Endothelial cell of umbilical vein (primary cell): ENCODE measurements at places on chromosomes 13 and 19.

DNA sequence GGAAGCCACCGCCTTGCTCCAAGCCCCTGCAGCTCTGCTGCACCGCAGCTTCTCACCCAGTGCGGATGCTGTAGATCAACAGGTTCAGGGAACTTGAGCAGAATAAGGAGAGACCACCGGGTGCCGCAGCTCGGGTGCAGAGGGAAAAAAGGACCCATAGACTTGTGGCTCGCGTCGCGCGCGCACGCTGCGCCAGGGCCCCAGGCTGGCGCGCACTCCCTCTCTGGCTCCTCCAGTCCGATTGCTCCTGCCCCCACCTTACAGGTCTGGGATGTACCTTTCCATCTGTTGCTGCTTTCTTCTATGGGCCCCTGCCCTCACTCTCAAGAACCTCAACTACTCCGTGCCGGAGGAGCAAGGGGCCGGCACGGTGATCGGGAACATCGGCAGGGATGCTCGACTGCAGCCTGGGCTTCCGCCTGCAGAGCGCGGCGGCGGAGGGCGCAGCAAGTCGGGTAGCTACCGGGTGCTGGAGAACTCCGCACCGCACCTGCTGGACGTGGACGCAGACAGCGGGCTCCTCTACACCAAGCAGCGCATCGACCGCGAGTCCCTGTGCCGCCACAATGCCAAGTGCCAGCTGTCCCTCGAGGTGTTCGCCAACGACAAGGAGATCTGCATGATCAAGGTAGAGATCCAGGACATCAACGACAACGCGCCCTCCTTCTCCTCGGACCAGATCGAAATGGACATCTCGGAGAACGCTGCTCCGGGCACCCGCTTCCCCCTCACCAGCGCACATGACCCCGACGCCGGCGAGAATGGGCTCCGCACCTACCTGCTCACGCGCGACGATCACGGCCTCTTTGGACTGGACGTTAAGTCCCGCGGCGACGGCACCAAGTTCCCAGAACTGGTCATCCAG lies 964 bp downstream of the PCDH17 start:
- no peaks in the 10 kb centered on the region for H3K36me3 ChIP-seq
- H3K4me1 ChIP-seq: peaks cover 31% of the 10 kb centered on the region

DNA sequence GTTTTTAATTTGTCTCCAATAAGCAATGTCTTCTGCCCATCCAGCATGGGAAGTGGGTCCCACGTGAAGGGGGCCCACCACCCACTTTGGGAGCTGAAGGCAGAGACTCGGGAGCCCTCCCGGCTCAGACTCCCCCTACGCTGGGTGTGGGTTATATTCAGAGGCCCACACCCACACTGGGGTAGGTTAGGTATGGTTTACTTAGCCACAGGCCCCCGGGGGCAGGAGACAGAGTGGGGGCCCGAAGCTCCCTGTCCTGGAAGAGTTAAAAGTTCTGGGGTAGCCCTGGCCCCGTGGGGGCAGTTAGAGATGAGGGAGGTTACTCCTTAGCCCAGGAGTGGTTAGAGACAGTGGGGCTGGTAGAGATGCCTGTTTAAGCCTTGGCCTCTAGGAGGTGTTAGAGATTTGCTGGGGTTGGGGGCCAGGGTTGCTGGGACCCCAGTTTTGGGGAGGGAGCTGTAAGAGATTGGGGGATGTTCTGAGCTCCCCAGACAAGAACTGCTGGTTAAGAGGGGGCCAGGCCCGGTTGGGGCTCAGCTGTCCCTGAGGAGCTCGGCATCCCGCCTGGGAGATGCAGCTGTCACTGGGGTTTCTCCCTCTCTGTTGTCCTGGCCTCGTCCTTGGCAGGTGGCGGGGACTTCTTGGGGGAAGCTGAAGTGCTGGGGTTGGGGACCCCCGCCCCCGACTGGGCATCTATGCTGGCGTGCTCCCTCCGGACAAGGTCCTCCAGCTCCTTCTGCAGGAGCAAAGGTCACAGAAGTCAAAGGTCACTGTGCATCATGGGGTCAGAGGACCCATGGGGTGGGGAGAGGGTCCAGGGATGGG lies 712 bp upstream of the RINL start:
- H3K27me3 ChIP-seq: no peaks in the 10 kb centered on the region
- no peak overlapping the region for H3K4me3 ChIP-seq
- no peak for DNase-seq
- peaks cover 9% of the 10 kb centered on the region for H3K36me3 ChIP-seq
- H3K27ac ChIP-seq: peak overlapping the region; percentile 28

- no peaks in the 10 kb centered on the region for H3K36me3 ChIP-seq
- H3K27me3 ChIP-seq: no peaks in the 10 kb centered on the region
- H3K4me1 ChIP-seq: peaks cover 4% of the 10 kb centered on the region
- H3K27ac ChIP-seq: no peak overlapping the region
Observed at GRCh38 chr13:94646904-94647303, 45.2 kb downstream of the GPR180 start.

GRCh38 chr13:29359181-29359580 lies 236.3 kb downstream of the SLC7A1 start:
- H3K4me3 ChIP-seq: no peak overlapping the region
- H3K27me3 ChIP-seq: peaks cover 2% of the 10 kb centered on the region
- H3K27ac ChIP-seq: no peak overlapping the region
- no peak for DNase-seq
- H3K36me3 ChIP-seq: no peaks in the 10 kb centered on the region

GRCh38 chr19:3576696-3577443 lies 4.1 kb downstream of the HMG20B start:
- peak; percentile 52 for DNase-seq
- H3K27ac ChIP-seq: no peak overlapping the region
- H3K36me3 ChIP-seq: peaks cover 3% of the 10 kb centered on the region
- H3K27me3 ChIP-seq: no peaks in the 10 kb centered on the region
- H3K4me1 ChIP-seq: peaks cover 21% of the 10 kb centered on the region

DNA sequence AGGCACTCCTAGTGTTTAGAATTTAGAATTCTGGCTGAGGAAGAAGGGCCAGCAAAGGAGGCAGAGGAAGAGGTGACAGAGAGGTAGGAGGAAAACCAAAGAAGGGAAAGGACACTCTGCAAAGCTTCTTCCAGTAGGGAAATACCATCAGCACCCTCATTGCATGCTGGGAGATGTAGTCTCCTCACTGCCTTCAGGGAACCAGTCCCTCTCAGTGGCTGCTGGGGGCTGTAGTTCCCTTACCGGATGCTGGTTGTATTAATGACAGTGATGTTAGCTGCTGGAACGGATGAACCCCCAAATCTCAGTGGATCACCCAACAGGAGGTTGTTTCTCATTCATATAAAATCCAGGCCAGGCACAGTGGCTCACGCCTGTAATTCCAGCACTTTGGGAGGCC lies 10.1 kb downstream of the GRIN2D start:
- DNase-seq: peak; percentile 61
- no peaks in the 10 kb centered on the region for H3K36me3 ChIP-seq
- no peak overlapping the region for H3K4me3 ChIP-seq
- H3K4me1 ChIP-seq: peaks cover 2% of the 10 kb centered on the region
- H3K27me3 ChIP-seq: no peaks in the 10 kb centered on the region

GRCh38 chr19:32869966-32870573 lies 503 bp upstream of the SLC7A9 start:
- no peak overlapping the region for H3K4me3 ChIP-seq
- no peak for DNase-seq
- no peaks in the 10 kb centered on the region for H3K36me3 ChIP-seq

DNA sequence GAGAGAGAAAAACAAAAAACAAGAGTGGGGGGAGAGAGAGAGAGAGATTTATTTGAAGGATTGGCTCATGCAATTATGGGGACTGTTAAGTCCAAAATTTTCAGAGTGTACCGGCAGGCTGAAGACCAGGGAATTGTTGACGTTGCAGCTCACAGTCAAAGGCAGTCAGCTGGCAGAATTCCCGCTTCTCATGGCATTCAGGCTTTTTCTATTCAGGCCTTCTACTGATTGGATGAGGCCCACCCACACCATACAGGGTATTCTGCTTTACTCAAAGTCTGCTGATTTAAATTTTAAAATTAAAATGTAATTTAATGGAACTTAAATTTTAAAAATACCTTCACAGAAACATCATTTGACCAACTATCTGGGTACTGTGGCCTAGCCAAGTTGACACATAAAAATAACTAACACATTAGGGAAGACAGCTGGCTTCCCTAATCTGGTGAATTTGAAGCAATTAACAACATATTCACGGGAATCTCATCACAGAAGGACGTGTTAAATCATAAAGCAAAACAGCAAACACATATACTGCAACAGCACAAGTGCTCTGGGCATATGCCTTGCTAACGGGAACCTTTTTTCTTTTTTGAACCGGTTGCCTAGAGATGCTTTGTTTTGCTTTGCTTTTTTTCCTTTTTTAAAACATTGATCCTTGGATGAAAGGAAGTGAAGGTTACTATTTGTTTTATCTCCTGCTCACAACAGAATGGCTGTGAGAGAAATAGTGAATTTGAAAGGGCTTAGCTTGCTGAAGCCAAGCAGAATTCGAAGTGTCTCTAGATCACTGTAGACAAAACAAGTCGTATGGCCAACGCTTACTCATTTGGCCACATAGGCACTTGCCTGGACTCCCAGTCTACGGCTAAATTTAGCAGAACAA lies 505.1 kb downstream of the IRS2 start:
- no peak for DNase-seq
- no peak overlapping the region for H3K4me3 ChIP-seq
- no peaks in the 10 kb centered on the region for H3K27me3 ChIP-seq
- no peaks in the 10 kb centered on the region for H3K4me1 ChIP-seq

GRCh38 chr19:9139609-9140158 lies 513 bp upstream of the ZNF317 start:
- peaks cover 11% of the 10 kb centered on the region for H3K4me1 ChIP-seq
- DNase-seq: peak; percentile 7
- H3K4me3 ChIP-seq: peak overlapping the region; percentile 95
- no peaks in the 10 kb centered on the region for H3K36me3 ChIP-seq
- no peaks in the 10 kb centered on the region for H3K27me3 ChIP-seq
- H3K27ac ChIP-seq: peak overlapping the region; percentile 87

DNA sequence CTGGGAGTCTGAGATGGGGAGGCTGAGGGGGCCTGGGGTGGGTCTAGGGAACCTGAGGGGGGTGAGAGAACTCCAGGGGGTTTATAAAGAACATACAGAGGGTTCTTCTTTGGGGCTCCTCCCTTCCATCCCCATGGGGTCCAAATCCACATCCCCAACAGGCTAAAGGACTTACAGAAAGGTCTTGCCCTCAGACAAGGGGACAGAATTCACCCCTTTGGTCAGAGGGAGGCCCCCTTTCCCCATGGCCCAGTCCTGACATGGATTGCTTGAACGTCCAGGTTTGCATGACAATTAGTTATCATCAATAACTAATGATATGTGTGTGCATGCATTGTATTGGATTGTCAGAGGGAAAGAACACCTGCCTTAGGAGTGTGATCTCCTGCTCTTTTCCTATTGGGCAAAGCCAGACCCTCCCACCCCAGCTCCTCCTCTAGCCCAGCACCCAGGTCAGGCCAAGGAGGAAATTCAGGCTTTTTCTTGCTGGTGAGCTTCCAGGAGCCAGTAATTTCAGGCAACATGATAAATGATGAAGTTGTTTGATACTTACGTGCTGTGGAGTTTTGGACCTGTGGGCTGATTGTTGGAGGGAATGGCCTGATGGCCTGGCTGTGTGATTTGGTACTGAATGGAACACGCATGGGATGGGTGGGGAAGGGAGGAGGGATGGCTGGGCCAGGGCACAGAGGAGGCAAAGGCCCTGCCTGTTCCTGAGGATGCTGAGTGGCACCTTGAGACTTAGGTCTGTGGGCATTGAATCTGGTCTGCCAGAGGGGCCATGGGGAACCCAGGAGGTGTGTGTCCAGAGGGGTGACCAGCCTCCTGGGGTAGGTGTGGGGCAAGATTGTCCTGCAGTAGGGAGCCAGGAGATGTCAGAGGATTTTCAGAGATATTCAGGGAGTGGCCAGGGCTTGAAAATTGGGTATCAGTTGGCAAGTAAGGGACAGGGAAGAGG lies 1.1 kb downstream of the KLHL26 start:
- H3K4me3 ChIP-seq: no peak overlapping the region
- H3K27ac ChIP-seq: no peak overlapping the region
- no peak for DNase-seq
- peaks cover 4% of the 10 kb centered on the region for H3K4me1 ChIP-seq
- H3K36me3 ChIP-seq: no peaks in the 10 kb centered on the region

GRCh38 chr13:54636231-54636630 lies 1607.6 kb downstream of the OLFM4 start:
- no peaks in the 10 kb centered on the region for H3K36me3 ChIP-seq
- H3K27me3 ChIP-seq: no peaks in the 10 kb centered on the region
- H3K27ac ChIP-seq: no peak overlapping the region
- DNase-seq: no peak

DNA sequence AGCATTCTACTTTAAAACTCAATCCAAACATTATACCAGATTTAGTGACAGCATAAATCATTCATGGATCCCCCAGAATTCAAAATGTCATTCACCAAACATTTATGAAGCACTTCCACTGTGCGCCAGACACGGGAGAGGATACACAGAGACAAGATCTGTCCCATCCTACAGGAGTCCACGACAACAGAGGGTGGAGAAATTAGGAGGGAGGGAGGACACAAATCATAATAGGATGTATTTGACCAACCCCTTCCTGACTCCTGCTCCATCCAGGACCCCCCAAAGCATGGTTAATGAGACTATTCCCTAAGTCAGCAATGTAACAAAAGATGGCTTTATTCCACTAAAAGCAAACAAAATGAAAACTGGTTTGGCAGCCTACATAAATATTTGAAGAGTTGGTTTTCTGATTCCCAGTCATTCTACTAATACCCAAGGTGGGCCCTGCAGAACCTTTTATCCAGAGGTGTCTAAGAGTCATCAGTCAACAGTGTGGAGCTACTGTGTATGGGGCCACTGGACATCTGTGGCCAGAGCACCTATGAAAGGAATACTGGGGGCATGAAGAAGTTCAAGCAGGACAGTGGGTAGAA lies 62.8 kb upstream of the DOCK9 start:
- no peaks in the 10 kb centered on the region for H3K36me3 ChIP-seq
- H3K4me1 ChIP-seq: no peaks in the 10 kb centered on the region
- no peak overlapping the region for H3K27ac ChIP-seq
- no peaks in the 10 kb centered on the region for H3K27me3 ChIP-seq
- DNase-seq: no peak
- no peak overlapping the region for H3K4me3 ChIP-seq

DNA sequence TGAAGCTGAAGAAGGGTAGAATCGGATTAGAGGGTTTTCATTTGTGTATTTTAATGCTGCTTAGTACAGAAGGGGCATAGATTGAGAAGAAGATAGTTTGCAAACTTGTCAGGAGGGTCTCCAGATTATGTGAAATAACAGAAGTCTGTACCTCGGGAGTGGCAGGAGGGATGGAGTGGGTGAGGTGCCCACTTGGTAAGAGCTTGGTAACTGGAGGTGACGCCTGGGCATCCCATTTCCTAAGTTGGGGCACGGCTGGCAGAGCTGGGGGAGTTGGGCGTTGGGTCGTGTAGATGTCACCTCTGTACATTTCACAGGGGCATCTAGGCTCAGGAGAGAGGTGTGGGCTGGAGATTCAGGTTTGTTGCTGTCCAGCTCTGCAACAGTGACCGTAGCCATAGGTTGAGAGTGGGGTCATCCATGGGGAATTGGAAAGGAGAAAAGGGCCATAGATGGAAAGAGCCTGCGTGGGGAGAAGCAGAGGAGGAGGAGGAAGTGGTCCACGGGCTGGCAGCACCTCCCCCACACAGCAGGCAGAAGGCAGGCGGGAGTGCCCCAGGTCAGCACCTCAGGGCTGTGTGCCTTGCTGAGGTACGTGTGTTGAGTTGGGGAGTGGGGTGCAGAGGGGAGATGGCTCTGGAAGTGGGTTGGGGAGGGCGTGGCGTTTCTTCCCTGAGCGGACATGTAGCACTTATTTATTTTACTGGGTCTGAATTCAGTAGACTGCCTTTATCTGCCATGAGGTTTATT lies 31.2 kb downstream of the MPHOSPH8 start:
- no peaks in the 10 kb centered on the region for H3K4me1 ChIP-seq
- DNase-seq: no peak
- H3K27ac ChIP-seq: no peak overlapping the region
- peaks cover 5% of the 10 kb centered on the region for H3K36me3 ChIP-seq
